Keratinocyte (primary cell): ENCODE measurements at places on chromosomes 7 and 10. TPM values are rescaled to one million over a fixed set of nuclear protein-coding genes. Genes with fewer than 3 reads are reported as not detected.

DNA sequence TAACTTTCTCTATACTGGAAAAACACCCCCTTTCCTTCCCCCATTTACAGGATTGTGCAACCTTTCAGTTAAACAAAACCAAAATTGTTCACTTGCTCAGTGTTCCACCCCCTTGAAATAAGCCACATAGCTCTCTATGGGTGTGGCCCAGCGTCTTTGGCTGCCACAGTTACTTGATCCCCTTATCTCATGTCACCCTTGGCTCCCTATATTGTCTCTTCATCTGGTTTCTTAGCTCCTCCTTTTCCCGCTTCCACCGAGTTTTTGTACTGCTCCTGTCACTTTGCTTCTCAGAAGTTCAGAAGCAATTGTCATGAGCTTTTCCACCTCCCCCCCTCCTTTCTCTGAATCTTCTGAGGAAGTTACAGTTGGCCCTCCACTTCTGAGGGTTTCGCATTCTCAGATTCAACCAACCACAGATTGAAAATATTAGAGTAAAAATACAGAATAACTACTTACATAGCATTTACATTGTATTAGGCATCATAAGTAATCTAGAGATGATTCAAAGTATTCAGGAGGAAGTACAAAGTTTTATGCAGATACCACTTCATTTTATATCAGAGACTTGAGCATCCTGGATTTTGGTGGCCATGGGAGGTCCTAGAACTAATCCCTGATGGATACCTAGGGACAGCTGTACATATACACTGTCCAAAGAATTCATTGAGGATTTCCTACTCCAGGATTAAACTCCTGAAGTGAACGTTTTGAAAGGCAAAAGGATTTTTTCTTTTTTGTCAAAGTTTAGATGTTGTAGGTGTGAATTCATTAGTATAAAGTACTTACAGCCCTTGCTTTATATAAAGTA, 60.4 kb downstream of the ADD3 start:
- no peak for DNase-seq

- no peak for DNase-seq
Measured at GRCh38 chr10:132094581-132095234, 29.0 kb downstream of the JAKMIP3 start.

- DNase-seq, result no peak
Measured at GRCh38 chr7:129495987-129496386, 6.3 kb upstream of the SMKR1 start.

- no peak for DNase-seq
Measured at GRCh38 chr10:67959839-67960476, 75.5 kb downstream of the SIRT1 start.

- no peak for DNase-seq
Measured at GRCh38 chr7:36192053-36192824, 39.2 kb downstream of the EEPD1 start.

GRCh38 chr10:30870896-30871295, 160.8 kb downstream of the ZNF438 start:
- no peak for DNase-seq

DNA sequence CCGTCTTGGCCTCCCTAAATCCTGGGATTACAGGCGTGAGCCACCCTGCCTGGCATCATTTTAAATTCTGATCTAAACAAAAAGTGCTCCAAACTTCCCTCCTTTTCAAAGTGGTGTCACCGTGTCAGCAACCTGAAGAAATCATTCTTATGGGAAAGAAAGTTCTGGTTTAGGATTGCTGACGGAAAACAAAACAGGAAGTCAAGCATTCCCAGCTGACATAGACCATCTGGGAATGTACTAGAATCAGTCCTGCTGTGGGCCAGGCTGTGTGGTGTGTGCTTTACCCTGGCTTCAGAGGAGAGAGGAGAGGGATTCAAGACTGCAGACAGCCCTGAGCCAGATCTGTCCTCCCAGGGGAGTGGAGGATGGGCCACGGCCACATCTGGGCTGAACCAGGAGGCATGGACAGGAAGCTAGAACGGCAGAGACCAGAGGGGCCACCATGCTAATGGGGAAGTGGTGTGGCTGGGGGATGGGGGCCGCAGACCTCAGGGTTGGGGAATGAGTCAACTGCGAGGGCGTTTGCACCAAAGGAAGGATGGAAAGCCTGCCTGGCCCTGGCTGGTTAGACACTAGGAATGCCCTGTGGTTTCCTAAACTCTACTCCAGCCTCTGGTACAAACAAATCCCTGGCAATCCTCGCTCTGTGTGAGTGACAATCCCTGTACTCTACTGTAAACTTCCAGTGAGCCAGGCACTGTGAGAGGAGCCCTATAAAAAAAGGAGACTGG, 16.7 kb upstream of the CLIP2 start:
- DNase-seq, result no peak

GRCh38 chr7:119219663-119220062, 995.2 kb downstream of the ANKRD7 start:
- no peak for DNase-seq

- no peak for DNase-seq
Measured at GRCh38 chr7:113085781-113086390, 741 bp downstream of the GPR85 start.

DNA sequence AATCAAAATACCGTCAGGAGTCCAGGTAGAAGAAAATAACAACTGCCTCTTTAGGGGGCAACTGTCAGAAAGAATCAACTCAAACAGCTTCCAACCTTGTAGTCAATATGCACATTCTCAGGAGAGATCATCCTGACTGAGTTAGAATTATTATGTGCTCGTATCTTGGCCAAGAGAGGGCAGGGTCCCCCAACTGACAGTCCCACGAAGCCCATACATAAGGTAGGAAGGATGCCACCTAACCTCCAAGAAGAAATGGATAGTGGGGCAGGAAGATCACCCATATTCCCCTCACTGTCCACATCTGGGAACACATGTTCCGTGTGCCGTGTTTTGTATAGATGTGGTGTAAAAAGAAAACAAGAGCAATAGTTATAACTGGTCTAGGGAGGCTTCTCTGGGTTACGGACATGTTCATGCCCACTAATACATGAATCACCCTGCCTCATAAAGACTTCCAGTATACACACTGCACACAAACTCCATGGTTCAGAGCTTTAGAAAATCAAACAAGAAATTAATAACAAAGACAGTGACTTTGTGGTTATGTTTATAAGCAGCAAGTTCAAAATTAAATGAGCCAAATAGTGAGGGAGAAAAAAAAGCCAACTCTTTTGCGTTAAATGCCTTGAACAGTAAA, 295.6 kb downstream of the FGFR2 start:
- DNase-seq, result no peak

GRCh38 chr7:117731455-117731854, 141.8 kb downstream of the CTTNBP2 start:
- no peak for DNase-seq

DNA sequence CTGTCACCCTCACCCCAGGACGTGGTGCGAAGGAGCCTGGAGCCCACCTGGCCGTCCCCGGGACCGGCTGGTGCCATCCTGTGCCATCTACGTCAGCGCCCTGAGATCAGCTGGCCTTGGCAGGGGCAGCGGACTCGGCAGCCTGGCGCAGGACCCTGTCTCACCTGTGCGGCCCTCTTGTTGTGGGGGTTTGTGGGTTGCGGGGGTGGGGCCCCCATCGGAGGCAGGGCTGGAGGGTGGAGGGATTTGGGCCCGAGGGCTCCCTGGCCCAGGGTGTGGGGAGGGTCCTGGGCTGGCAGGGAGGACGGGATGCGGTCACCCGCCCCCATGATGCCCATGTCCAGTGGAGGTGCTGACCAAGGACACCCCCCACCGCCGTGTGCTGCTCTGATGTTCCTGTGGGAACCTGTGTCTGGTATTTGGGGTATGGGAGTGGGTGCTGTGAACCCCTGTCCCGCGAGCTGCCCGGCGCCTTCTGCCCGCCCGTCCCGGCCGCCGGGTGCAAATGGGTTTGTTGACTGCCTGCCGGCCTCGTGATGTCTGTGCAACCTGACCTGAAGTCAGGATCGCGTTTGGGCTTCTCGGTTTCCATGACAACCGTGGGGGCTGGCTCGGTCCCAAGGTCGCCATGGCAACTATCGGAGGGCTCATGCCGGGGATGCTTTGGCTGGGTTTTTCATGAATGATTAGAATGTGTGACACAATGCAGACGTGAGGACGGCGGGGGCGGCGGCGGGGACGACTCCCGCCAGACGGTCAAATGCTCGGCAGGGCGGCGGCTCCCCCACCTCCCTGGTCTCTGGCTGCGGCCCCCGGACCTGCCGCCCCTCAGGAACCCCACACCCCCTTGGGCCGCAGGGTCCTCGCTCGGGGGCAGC, 7.3 kb downstream of the MAFK start:
- no peak for DNase-seq

- no peak for DNase-seq
Measured at GRCh38 chr7:39271402-39271801, 293.7 kb downstream of the POU6F2 start.

DNA sequence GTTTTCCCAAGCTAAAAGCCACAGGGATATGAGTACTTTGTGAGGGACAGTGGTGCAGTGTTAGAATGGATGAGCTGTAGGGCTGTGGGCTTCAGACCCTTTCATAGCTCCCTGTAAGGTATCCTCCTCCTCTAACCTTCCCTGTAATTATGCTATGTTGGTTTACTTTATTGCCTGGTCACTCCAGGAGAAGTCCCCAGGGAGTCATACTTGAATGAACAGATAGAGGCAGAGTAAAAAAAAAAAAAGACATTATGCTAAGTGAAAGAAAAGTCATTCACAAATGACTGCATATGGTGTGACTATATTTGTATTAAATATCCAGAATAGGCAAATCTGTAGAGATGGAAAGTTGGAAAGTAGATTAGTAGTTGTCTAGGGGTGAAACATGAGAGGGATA, 434.4 kb downstream of the AUTS2 start:
- no peak for DNase-seq

DNA sequence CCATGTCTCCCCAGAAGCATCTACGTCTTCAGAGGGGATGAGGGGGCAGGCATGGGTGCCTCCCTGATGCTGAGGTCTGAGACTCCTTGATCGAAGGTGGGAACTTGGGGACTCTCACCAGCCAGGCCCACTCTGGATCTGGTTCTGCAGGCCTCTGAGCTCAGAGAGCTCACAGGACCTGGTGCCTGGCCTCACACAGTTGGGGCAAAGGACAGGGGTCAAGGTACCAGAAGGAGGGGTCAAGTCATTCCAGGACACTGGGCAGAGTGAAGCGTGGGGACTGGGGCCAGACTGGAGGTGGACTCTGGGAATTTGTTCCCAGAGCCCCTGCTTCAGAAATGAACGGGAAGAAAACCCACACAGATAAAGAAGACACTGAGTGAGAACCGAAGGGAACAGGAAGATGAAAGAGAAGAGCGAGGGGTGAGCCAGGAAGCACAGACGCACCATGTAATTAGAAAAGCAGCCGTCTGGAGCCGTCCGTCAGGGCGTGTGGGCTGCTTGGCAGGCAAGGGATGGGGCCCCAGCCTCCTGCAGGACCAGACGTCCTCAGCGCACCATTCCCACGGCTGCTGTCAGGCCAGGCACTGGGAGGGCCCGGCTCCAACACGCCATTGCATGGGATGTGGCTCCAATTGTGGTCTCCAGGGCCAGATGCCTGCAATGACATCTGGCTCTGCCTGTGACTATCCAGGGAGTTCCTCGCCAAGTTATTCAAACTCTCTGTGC, 47.7 kb downstream of the ZCCHC24 start:
- DNase-seq, result no peak

GRCh38 chr10:125093974-125094705, 66.2 kb downstream of the CTBP2 start:
- DNase-seq, result no peak

- DNase-seq, result no peak
Measured at GRCh38 chr7:82294382-82294784, 149.2 kb downstream of the CACNA2D1 start.

- DNase-seq, result no peak
Measured at GRCh38 chr7:21365866-21366624, 61.8 kb upstream of the SP4 start.

DNA sequence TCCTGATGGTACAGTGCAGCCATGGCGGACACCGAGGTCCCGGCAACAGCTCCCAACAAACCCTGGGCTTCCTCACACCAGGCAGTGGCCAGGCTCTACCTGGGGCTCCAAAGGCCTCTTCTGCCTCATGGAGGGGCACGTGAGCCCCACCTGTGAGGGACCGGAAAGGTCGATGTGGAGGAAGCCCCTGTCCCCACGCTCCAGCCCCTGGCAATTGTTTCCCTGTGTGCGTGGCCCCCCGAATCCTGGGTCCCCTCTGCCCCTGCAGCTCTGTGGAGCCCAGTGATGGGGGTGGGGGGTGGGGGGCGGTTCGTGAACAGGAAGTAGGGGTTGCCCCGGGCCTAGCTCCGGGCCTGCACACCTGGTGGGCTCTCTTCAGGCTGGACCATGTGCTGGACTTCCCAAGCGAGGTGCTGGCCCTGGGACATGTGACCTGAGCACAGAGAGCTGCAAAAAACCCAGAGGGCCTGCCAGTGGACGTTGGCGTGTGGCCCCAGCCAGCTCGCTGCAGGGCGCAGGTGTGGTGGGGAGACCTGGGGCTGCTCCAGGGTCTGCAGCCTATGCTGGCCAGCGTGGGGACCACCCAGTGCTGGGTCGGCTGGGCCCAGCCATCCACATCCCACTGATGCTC, 72.6 kb downstream of the INPP5A start:
- DNase-seq, result no peak

Gene PTPRN2
- polyA plus RNA-seq, result not detected in 3 replicates

Gene SPDYE6
- not detected in 3 replicates for polyA plus RNA-seq

Gene LIPJ
- 0.03 to 0.08 TPM in 2 of 3 replicates, not detected in the other for polyA plus RNA-seq

Gene NRP1
- polyA plus RNA-seq, result 15.1 to 55.4 TPM (median 36.2 TPM) in 3 replicates
